ENCODE measurements at places on chromosomes 4 and X.

GRCh38 chr4:112817933-112818593 lies 181.1 kb downstream of the LARP7 start:
- no peak for DNase-seq

DNA sequence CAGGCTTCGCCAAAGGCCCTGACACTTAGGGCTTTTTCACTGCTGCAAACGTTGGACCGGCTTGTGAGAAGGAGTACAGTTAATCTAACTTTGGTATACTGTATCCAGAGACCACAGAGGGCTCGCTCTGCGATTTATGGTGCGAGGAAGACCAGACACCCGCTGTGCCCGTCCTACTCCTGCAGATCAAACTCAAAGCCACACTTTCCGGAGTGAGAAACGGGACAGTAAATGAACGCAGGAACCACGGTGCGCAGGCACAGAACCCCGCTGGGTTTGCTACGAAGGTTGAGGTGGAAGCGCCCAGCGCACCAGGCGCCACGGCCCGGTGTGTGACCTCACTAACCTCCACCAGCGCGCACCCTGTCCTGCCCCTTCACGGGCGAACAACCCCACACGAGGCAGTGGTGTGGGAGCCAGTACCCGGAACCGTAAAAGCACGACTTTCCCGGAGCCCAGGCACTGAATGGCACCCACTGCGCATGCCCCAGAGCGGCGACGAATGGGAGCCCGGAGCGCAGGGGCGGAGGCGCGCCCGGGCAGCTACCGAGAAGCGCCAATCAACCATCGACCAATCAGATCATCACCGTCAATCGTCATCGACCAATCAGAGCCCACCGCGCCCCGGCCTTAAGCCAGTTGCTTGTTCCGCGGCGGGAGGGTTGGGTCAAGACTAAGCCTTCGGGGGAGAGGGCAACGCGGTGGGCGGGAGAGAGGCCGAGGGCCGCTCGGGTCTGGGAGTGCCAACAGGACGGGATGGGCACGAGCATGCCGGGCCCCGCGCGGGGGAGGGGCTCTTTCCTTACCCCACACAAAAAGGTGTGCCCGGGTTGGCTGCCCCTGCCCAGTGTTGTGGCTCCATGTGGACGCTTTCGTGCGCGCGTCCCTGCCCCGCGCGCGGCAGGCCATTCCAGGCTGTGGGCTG lies 21.3 kb upstream of the WDR45 start:
- peak; percentile 81 for DNase-seq

DNA sequence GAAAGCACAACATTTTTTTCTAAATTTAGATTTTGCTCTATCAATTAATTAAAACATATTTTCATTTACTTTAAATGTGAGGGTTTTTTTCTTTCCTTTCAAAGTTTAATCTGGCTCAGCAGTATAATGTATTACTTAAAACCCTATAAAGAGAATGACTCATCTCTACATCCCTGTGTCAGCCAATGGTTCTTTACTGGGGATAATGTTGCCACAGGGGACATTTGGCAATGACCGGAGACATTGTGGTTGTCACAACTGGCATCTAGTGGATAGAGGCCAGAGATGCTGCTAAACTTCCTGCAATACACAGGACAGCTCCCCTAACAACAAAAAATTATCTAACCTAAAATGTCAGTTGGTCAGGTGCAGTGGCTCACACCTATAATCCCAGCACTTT lies 53.8 kb downstream of the SYNPO2 start:
- no peak for DNase-seq

DNA sequence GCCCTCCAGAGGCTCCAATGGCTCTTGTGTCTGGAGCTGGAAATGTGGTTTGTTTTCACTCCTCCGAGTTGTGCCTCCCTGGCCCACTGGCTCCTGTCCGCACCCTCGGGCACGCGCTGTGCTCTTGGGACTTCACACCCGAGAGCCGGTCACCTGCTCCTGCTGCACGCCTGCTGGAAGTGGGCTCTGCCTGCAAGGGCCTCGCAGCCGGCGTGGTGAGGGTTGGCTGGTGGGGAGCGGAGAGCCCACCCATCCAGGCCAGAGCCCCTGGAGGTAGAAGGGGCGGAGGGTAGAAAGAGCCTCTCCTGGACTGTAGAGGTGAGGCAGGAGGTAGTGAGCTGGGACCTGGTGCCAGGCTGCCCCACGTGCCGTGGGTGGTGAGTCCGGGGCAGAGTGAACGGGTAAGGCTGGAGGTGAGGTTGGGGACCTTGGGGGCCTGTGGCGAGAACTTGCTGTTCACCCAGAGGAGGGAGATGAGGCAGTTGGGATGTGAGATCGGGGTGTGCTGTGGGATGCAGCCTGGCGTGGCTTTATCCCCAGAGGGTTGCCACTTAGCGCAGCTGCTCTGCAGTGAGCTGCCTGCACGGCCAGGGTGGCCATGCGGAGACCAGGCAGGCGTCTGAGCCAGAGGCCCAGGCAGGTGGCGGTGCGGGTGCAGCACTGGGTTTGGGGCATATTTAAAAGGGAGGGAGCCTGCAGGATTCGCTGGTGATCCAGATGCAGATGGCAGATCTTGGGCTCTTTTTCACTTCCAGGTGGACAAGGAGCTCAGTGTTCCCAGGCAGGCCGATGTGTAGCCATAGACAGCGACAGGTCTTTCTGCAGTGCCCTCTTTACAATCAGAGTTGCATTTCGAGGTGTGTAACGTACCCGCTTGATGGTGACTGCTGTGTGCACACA lies 48.8 kb downstream of the PCGF3 start:
- no peak for DNase-seq

GRCh38 chrX:69034451-69034850 lies 130.8 kb downstream of the PJA1 start:
- DNase-seq: no peak

GRCh38 chr4:103307453-103308247 lies 109.5 kb upstream of the CENPE start:
- no peak for DNase-seq

DNA sequence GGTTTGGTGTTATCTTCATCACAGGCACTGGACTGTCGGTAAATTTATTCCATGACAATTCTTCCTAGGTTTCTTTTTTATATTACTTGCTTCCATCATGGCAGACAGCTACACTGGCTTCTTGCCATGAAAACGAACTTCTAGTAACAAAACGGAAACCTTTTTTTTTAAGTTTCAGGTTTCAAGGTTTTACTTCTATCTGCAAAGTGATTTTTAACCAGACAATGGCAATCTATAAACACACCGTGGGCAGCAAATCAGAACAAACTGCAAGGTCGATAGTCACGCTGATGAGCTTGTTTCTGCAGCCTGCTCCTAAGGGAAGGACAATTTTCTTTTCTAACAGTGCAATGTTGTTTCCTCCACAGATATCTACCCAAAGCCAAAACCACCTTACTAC lies 29.9 kb downstream of the XG start:
- no peak for DNase-seq

- DNase-seq: no peak
These were observed 33.4 kb upstream of the KCNE5 start for GRCh38 chrX:109658391-109658790.

DNA sequence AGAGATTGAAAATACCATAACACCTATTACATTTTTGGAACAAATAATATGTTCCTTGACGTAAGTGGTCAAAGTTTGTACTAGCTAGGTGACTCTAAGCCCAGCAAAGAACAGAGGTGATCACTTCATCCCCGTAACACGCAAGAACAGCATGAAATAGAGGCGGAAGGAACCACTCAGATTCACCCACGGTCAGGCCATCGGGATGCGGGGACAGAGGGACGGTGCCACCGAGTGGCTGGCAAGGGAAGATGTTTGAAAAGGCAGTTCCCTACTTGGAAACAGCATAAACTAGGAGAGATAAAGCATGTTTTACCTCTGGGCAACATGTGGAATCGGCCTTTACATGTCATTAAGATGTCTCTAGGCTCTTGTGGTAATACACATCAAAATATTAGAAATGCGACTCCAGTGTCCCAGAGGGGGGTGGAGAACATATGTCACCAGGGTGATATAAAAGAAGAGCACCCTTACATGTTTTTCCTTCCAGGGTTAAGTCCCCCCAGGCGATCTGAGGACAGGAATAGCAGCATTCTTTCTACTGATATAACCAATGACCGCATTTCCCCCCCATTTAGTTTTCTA lies 84.0 kb downstream of the PHKA2 start:
- DNase-seq: no peak

DNA sequence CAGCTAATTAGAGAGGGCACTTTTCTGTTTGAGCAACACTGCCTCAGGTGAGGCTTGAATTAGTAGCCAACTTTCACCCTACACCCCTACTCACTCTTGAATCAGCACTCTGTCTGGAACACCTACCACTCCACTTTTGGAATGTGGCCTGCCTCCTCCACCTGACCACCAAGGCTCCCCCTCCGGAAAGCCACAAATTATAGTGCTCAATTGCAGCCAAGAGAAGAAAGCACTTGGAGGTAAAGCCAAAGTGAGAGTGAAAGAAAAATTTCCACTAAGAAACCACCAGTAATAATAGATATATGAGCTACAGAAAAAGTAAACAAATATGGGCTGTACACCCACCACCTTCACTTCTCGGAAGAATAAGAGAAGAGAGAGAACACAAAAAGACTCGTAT lies 41.1 kb downstream of the PPP3CA start:
- DNase-seq: no peak

- no peak for DNase-seq
These were observed 17.7 kb downstream of the ACOX3 start for GRCh38 chr4:8422786-8423185.

GRCh38 chr4:54058171-54058570 lies 6.2 kb downstream of the CHIC2 start:
- no peak for DNase-seq

GRCh38 chrX:139093201-139093600 lies 381.7 kb upstream of the FGF13 start:
- DNase-seq: no peak

- no peak for DNase-seq
These were observed 154.9 kb upstream of the GYPA start for GRCh38 chr4:144295286-144295995.

DNA sequence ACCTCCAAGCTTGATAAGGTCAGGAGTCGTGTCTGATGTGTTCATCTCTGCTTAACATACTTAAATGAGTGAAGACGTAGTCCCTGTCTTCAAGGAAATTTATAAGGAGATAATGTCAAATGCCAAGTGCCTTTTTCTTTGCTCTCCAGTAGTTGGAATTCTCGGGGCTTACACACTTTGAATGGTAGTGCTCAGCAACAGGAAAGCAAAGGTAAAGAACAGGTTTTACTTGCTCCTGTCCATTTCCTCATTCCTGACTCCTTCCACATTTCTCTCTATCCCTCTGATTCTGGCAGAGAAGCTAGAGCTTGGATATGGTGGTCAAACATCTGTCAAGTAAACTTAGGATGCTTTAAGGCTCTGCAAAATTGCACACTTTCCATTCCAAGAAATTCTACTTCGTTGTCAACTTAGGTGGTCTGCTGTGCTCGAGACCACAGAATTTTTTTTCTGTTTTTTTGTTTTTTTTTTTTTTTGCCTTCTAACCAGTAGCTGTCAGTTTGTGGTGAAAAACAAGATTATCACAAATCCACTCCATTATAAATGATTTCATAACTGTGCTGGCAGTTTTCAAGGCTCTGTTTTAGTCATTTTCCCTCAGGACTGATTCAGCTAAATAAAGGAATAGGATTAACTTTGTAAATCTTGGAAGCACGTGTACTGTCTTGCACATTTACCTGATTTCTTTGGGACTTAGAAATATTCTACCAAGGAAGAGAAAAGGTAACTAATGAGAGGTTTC lies 180.8 kb upstream of the ANXA3 start:
- no peak for DNase-seq

GRCh38 chr4:47786958-47787370 lies 50.9 kb downstream of the CORIN start:
- no peak for DNase-seq

GRCh38 chr4:1604706-1605205 lies 79.4 kb downstream of the FAM53A start:
- peak; percentile 55 for DNase-seq

DNA sequence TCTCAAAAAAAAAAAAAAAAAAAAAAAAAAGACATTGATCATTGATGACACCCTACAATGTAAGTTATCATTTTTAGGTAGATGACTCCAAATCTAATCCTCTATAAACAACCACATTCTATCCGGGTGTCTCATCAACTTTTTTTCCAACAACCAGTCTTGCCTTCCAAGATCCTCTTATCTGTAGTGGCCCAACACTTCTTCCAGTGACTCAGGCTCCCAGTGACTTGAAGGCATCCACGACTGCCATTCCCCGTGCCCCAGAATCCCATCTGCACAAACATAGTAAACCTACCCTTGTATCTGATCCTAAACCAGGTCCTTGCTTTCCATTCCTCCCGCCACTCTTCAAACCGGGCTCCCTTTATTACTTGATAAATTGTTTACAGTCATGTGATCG lies 15.6 kb upstream of the TSPAN5 start:
- no peak for DNase-seq

DNA sequence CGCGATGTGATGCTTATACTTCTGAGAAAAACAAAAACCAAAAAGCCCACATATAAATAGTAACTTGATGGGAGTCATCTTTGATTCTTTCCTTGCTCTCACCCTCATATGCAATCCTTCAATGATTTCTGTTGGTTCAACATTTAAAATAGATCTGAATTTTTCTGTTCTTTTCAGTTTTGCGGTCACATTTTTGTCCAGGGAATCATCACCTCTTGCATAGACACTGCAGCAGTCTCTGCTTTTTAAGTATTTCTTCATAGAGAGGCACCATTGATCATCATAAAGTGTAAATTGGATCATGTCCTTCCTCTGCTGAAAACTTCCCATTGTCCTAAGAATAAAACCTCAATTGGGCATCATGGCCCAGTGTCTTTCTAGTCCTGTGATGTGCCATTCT lies 81.1 kb upstream of the SLC4A4 start:
- no peak for DNase-seq

DNA sequence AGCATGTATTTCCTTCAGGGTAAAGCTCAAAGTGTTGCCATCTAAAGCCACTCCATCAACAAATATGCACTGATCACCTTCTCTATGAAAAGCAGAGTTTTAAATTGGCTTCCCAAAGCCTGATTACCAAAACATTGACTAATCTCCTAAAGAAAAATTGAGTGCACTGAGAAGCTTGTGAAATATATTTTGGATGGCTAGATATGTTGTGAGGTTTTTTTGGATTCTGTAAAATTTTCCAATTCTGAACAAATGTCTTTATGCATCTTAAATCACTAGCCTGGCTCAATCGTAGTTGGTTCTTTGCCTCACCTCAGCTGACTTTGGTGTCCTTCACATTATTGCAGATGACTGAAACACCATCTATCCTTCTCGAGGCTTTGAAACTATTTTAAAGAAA lies 14.9 kb upstream of the EXOSC9 start:
- no peak for DNase-seq

- DNase-seq: no peak
These were observed 402 bp upstream of the UPRT start for GRCh38 chrX:75273483-75273882.

DNA sequence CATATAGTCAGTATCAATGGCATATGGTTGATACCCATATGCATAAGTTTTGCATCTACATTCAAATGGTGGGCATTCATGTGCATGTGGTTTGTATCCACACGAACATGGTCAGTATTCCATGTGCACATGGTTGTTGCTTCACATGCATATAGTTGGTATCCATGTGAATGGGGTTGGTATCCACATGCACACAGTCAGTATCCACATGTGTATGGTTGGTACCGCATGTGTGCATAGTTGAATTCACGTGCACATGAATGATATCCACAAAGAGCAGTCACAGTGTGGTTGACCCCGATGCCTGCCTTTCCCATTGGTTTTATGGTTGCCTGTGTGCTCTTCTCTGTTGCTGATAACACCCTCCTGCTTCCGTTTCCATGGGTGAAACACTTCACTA lies 427.9 kb downstream of the STIM2 start:
- DNase-seq: no peak
